ENCODE measurements at places on chromosomes 3 and 15.

- no peak overlapping the region for H3K27ac ChIP-seq
- DNase-seq = no peak
- H3K27me3 ChIP-seq = no peaks in the 10 kb centered on the region
- H3K4me3 ChIP-seq = no peak overlapping the region
- H3K36me3 ChIP-seq = peaks cover 12% of the 10 kb centered on the region
Observed at GRCh38 chr3:52633786-52634185, 51.9 kb downstream of the PBRM1 start.

DNA sequence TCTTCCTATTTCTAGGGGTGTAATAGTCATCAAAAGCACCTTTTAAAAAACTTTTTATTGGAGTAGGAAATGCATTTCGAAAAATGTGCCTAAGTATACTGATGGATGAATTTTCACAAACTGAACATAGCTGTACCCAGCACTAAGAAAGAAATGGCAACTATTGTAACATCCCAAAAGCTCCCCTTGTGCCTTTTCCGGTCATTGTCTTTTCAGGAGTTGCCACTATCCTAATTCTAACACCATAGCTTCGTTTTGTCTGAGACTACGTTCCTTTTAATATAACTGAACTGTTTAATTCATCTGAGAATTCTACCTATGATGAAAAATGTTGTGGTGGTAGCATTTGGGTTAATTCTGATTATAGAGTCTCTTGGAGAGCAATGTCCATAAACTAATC, 1.9 kb downstream of the TIMMDC1 start:
- H3K27me3 ChIP-seq = no peaks in the 10 kb centered on the region
- peak overlapping the region; percentile 99 for H3K4me3 ChIP-seq
- H3K36me3 ChIP-seq = peaks cover 17% of the 10 kb centered on the region
- peak overlapping the region; percentile 78 for H3K27ac ChIP-seq
- H3K4me1 ChIP-seq = peaks cover 11% of the 10 kb centered on the region

GRCh38 chr15:87212041-87212440, 1044.5 kb downstream of the NTRK3 start:
- no peak for DNase-seq
- H3K27me3 ChIP-seq = peaks cover 11% of the 10 kb centered on the region
- H3K27ac ChIP-seq = no peak overlapping the region
- peaks cover 32% of the 10 kb centered on the region for H3K4me1 ChIP-seq

GRCh38 chr3:10513306-10513705, 7.9 kb upstream of the ATP2B2 start:
- no peak for DNase-seq
- peaks cover 24% of the 10 kb centered on the region for H3K4me1 ChIP-seq
- no peak overlapping the region for H3K27ac ChIP-seq
- H3K27me3 ChIP-seq = no peaks in the 10 kb centered on the region

DNA sequence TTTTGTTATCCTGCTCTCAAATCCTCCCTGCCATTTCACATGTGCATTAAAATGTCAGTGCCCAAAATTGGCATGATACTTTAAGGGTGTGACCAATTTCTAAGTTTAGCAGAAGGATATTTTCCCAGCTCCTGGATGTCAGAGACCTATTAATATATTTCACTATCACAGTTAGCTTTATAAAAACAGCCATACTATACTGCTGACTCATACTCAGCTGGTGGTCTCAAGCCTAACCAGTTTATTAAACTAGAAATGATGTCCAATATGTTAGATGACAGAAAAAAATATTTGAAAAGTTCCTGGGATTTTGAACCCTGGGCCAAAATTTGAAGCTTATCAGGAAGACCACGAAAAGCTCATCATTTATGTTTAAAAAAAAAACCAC, 60.9 kb upstream of the ZNF280D start:
- no peaks in the 10 kb centered on the region for H3K27me3 ChIP-seq
- no peak for DNase-seq
- H3K4me3 ChIP-seq = no peak overlapping the region
- H3K27ac ChIP-seq = no peak overlapping the region
- H3K4me1 ChIP-seq = no peaks in the 10 kb centered on the region
- H3K36me3 ChIP-seq = no peaks in the 10 kb centered on the region

DNA sequence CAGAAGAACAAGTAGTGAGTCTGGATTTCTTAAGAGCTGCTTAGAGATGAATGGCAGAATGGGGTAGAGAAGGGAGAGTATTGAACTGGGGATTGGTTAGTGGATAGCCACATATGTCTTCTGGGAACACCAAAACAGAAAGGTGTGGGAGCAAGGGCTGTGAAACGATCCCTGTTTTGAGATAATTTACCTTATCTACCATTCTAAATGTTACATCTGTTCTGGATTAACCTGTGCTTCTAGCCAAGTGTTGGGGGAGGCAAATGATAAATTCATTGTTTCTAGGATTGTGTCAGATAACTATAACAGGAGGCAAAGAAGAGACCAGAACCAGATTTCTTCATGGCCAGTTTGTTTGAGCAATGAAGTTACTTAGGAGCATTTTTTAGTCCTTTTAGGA, 8.4 kb downstream of the NR1D2 start:
- H3K27ac ChIP-seq = no peak overlapping the region
- H3K4me3 ChIP-seq = no peak overlapping the region
- H3K27me3 ChIP-seq = no peaks in the 10 kb centered on the region
- no peak for DNase-seq

DNA sequence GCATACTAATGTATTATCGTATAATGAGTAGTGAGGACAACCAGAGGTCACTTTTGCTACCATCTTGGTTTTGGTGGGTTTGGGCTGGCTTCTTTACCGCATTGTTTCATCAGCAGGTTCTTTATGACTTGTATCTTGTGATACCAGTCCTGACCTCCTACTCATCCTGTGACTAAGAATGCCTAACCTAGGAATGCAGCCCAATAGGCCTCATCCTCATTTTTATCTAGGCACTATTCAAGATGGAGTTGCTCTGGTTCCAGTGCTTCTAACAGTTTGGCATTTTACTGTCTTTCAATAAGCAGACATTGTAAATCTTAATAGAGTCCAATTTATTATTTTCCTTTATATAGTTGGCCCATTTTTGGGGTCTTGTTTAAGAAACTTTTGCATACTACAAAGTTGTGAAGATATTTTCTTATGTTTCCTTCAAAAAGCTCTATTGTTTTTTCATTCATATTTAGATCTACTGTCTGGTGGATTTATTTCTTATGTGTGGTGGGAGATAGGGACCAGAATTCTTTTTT, 60.8 kb upstream of the RNU6-1 start:
- no peak overlapping the region for H3K4me3 ChIP-seq
- H3K27me3 ChIP-seq = no peaks in the 10 kb centered on the region
- H3K27ac ChIP-seq = no peak overlapping the region
- H3K4me1 ChIP-seq = peaks cover 10% of the 10 kb centered on the region
- peaks cover 23% of the 10 kb centered on the region for H3K36me3 ChIP-seq

- H3K27ac ChIP-seq = peak overlapping the region; percentile 92
- no peaks in the 10 kb centered on the region for H3K27me3 ChIP-seq
- H3K4me1 ChIP-seq = peaks cover 35% of the 10 kb centered on the region
- no peaks in the 10 kb centered on the region for H3K36me3 ChIP-seq
- DNase-seq = no peak
Observed at GRCh38 chr3:191502583-191502982, 41.6 kb downstream of the PYDC2 start.

DNA sequence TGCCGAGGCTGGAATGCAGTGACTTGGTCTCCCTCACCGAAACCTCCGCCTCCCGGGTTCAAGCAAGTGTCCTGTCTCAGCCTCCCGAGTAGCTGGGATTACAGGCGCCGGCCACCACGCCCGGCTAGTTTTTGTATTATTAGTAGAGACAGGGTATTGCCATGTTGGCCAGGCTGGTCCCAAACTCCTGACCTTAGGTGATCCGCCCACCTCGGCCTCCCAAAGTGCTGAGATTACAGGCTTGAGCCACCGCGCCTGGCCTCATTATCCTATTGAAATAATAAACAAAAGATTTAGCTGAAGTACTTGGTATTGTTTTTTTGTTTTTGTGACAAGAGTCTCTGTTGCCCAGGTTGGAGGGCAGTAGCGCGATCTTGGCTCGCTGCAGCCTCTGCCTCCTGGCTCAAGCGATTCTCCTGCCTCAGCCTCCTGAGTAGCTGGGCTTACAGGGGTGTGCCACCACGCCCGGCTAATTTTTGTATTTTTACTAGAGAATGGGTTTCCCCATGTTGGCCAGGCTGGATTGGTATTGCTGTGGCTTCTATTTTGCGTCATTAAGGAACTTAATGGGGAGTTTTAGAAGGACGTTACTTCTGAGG, 1.5 kb downstream of the RPL35A start:
- H3K36me3 ChIP-seq = peaks cover 61% of the 10 kb centered on the region
- H3K4me1 ChIP-seq = peaks cover 32% of the 10 kb centered on the region
- H3K27me3 ChIP-seq = no peaks in the 10 kb centered on the region
- H3K4me3 ChIP-seq = peak overlapping the region; percentile 97

- peak overlapping the region; percentile 68 for H3K27ac ChIP-seq
- no peaks in the 10 kb centered on the region for H3K27me3 ChIP-seq
- no peak overlapping the region for H3K4me3 ChIP-seq
- peaks cover 16% of the 10 kb centered on the region for H3K36me3 ChIP-seq
- DNase-seq = no peak
Observed at GRCh38 chr15:62833646-62834045, 208.9 kb upstream of the TPM1 start.

DNA sequence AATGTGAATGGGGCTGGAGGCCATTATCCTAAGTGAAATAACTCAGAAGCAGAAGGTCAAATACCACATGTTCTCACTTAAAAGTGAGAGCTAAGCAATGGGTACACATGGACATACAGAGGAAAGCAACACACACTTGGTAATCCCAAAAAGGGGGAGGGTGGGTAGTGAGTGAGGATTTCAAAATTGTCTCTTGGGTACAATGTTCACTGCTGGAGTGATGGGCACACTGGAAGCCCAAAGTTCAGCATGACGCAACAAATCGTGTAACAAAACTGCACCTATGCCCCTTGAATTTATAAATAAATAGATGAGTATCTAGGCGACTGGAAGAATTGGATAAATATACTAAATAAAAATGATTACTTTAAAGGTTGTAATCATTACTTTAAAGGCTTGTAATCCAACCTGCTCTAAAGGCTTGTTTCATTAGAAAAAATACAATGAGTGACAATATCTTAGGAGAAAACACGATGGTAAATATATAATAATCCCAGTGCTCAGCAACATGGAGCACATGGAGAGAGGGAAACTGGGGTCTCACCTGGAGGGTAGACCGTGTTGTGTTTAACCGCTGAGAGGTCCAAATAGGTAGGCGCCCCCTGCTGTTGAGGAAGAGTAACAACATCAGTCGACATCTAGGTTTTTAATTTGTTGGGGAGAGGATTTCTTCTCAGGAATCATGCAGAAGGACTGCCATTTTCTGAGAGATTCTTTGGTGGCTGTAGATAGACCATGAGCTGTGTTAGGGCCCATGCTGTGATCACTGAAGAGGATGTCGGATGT, 78.5 kb upstream of the ROBO1 start:
- DNase-seq = peak; percentile 40
- H3K36me3 ChIP-seq = no peaks in the 10 kb centered on the region
- H3K4me1 ChIP-seq = no peaks in the 10 kb centered on the region
- H3K27ac ChIP-seq = no peak overlapping the region
- H3K27me3 ChIP-seq = no peaks in the 10 kb centered on the region
- H3K4me3 ChIP-seq = no peak overlapping the region

GRCh38 chr15:64311566-64311965, 44.4 kb downstream of the CSNK1G1 start:
- no peak overlapping the region for H3K4me3 ChIP-seq
- DNase-seq = no peak
- H3K36me3 ChIP-seq = peaks cover 2% of the 10 kb centered on the region
- H3K27me3 ChIP-seq = no peaks in the 10 kb centered on the region

GRCh38 chr3:25237602-25238001, 190.5 kb upstream of the RARB start:
- no peak for DNase-seq
- no peak overlapping the region for H3K4me3 ChIP-seq
- no peaks in the 10 kb centered on the region for H3K4me1 ChIP-seq
- peaks cover 4% of the 10 kb centered on the region for H3K36me3 ChIP-seq

- H3K4me3 ChIP-seq = peak overlapping the region; percentile 91
- H3K27ac ChIP-seq = peak overlapping the region; percentile 96
- H3K4me1 ChIP-seq = peaks cover 9% of the 10 kb centered on the region
- H3K36me3 ChIP-seq = peaks cover 3% of the 10 kb centered on the region
- no peaks in the 10 kb centered on the region for H3K27me3 ChIP-seq
Observed at GRCh38 chr3:169764312-169764881, 463 bp downstream of the TERC start.

- no peak overlapping the region for H3K27ac ChIP-seq
- no peaks in the 10 kb centered on the region for H3K4me1 ChIP-seq
- DNase-seq = no peak
- H3K4me3 ChIP-seq = no peak overlapping the region
Observed at GRCh38 chr3:53813876-53814275, 32.3 kb downstream of the CHDH start.

DNA sequence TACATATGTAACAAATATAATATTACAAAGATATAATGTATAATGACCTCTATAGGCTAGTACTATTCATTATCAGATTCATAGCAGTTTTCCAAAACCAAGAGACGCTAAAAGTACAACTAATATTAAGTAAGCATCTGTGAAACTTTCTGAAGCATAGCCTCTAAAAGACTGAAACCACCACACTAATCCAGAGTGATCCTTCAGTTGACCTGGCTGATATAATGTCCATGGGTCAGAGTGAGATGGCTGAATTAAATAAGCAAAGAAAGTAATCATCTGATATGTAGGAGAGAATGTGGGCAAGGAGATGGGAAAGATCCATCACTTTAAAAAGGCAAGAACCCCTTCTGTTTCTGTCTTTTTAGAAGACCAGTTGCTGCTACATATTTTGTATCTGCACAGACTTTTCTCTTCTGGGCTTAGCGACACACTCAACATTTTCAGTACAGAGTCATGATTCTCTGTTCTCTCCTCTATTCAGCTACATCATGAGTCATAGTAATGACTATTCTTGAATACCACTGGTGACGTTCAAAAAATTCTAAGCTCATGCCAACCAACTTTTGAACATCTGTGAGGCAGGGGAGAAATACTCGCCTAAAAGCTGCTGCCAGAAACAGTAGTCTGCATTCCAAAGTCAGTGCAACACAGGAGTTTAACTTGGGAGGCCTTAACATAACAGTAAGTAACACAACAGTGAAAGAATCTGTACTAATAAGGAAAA, 149.6 kb downstream of the MAGI1 start:
- no peak overlapping the region for H3K27ac ChIP-seq
- peaks cover 50% of the 10 kb centered on the region for H3K4me1 ChIP-seq
- DNase-seq = no peak
- no peaks in the 10 kb centered on the region for H3K36me3 ChIP-seq

- peak within 1 kb of the TSS; percentile 98 for H3K4me3 ChIP-seq
- H3K27me3 ChIP-seq = no peaks in the 10 kb centered on the region
- DNase-seq = peak; percentile 82
- H3K27ac ChIP-seq = peak within 1 kb of the TSS; percentile 98
Observed at GRCh38 chr3:38453075-38453912, at the start of gene ACVR2B. Gene ACVR2B (plus strand): TSS chr3:38453890. CDS start chr3:38454323, 433 bp downstream.

DNA sequence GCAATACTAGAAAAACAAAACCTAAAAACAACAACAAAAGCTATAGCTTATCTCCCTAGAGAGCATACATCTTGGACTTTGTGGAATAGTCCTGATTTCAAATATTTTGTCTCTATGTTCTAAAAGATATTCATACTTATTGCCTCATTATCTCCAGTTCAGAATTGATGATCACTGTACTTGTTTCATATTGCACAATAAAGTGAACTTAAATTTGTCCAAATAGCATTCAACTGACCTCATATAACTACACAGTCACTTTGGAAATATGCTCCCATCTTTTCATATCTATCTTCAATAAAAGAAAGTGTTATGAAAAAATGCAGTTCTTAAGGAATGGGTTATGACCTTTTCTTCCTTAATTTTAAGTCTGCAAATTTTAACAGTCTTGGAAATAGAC, 228.6 kb upstream of the CMC1 start:
- H3K27ac ChIP-seq = no peak overlapping the region
- DNase-seq = no peak
- H3K27me3 ChIP-seq = no peaks in the 10 kb centered on the region

GRCh38 chr3:147380387-147380951, 25.9 kb downstream of the ZIC4 start:
- DNase-seq = no peak
- no peak overlapping the region for H3K27ac ChIP-seq
- peaks cover 97% of the 10 kb centered on the region for H3K27me3 ChIP-seq
